ENCODE measurements at places on chromosomes 13 and 19. TPM values are rescaled to one million over a fixed set of nuclear protein-coding genes. Genes with fewer than 3 reads are reported as not detected.
A peak's percentile ranks its signal among the peaks of the same experiment; 100 is the strongest.

The ZNF665 gene
- total RNA-seq = 11.3 TPM

The PSG7 gene
- not detected for total RNA-seq

The ZNF345 gene
- 11.0 TPM for total RNA-seq

The ZNF554 gene
- 5.0 TPM for total RNA-seq

DNA sequence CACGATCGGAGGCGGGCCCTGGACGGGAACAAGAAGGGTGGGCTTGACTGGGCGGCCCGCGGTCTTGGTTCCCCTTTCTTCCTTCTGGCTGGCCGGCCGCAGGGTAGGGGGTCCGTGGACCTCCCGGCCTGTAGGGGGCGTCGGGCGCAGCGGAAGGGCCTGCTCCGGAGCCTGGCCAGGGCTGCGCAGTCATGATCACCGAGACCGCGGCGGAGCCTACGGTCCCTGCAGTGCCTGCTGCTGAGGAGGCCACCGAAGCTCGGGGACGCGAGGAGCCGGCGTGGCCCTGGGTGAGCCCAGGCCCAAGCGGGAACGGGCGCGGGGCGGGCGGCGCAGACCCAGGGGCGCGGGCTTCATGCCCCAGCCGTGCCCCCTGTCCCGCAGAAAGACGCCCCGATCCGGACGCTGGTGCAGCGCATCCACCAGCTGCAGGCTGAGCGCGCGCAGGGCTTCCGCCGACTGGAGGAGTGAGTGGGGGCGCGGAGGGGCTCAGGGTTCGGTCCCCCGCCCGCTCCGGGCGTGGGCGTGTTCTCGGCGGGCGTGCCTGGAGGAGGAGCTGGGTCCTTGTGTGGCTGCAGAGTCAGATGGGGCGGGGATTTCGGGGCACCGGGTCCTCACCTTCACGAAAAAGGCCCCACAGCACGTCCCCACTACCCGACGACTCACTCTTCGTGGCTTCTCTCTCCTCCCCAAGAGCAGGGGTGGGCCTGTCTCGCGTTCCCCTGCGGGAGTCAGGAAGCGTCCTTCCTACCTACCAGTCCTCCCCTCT, at the start of gene REX1BD:
Gene REX1BD (plus strand): TSS at position 188 of the 769 bp plus-strand sequence. CDS start 4 bp downstream, at position 192.
- DNase-seq = peak; percentile 90

GRCh38 chr19:1526979-1527649, 3.2 kb downstream of the PLK5 start:
- DNase-seq = no peak

Data from activated naive CD8-positive, alpha-beta T cell treated with anti-CD3 and anti-CD28 coated beads, Interleukin-2, amount 10 ng/mL, durations not matched to agents 7 days and 5 days (primary cell).